ENCODE measurements at places on chromosomes 12 and 14.

DNA sequence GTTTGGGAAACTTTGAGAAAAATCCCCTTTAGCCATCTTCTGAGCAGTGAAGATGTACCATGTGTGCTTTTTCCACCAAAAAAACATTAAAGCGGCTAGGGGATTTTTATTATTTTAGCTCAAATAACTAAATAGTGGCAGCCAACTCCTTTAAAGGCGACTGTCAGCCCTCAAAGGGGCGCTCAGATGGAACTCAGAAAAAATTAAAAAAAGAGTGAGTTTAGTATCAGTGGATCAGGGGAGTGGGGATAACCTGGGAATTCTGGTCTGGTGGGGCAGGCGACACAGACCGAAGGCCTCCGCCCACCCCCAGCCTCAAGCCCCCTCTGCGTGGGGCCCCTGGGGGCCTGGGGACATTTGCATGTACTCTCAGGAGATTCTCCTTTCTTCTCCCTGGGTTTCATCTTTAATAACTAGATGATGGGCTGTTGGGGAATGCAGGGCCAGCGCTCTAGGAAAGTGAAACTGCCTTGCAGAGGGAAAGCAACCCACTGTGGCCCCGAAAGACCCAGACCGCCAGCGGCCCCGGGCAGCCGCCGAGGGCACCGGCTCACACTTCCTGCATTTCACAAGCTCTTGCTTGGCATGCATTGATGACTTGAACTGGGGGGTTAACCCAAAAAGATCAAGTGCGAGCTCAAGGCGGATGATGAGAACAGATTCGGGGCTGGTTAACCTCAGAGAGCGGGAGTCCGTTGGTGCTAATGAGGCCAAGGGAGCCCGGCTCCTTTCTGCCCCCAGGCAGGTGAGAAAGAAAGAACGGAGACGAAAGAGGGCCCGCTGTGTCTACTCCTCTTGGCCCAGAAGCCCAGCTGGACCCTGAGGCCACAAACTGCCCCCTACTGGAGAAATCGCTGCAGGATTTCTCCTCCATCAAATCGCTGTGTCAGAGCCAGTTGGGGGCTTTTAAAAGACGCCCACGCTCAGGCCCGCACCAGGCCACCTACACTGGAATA is 7.3 kb upstream of the BATF start:
- peak overlapping the region; percentile 21 for H3K4me3 ChIP-seq
- DNase-seq, result peak; percentile 90
- H3K36me3 ChIP-seq, result no peaks in the 10 kb centered on the region
- no peaks in the 10 kb centered on the region for H3K27me3 ChIP-seq
- peak overlapping the region; percentile 29 for H3K27ac ChIP-seq

DNA sequence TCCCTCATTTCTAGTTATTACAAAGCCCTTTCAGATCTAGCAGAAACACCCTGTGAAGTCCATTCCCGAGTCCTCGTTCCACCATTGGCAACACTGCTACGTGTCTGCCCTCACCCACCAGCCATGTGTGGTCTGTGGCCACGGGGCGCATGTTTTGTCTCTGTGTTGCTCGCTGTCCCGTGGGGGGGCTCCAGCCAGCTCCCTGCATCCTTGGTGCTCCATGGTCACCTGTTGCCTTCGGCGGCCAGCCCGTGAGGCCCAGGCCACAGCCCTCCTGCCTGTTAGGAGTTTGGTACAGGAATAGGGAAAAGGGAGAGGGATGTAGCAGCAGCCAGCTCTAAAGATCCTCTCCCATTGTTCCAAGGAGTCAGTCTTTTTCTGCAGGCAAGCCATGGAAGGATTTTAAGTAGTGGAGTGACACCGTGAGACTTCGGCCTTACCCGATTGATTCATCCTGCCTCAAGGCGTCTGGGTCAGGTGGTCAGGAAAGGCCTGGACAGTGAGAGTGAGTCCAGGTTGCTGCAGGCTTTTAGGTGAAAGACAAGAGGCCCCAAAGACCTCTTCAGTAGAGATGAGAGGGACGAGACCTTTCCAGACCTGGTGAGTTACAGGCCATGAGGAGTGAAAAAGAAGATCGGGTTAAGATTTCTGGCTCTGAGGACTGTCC is 30.3 kb downstream of the TPCN1 start:
- no peak for DNase-seq
- H3K36me3 ChIP-seq, result peaks cover 13% of the 10 kb centered on the region
- no peak overlapping the region for H3K27ac ChIP-seq

DNA sequence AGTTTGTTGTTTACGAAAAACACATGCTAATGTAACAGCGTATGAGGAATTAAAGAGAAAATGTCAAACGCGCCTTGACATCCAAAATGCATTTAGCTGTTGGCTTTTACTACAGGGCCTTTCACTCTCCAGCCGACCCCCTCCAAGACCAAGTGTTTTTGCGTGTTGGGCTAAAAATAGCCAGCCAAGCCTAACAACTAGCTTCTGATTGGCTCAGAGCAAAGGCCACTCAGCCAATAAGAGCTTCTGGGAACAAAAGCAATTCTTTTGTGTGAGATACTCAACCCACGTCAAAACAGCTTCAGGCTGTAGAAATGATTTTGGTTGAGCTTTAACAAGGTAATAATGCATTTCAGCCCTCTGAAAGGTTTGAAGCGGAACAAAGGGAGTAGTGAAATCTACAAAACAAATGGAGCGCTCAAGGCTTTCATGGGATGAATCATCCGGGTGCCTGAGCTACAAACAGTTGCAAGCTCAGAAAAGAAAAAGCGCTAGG is 198.7 kb upstream of the DCN start:
- no peaks in the 10 kb centered on the region for H3K4me1 ChIP-seq
- peak overlapping the region; percentile 31 for H3K4me3 ChIP-seq
- peak overlapping the region; percentile 10 for H3K27ac ChIP-seq
- peak; percentile 92 for DNase-seq
- no peaks in the 10 kb centered on the region for H3K27me3 ChIP-seq

DNA sequence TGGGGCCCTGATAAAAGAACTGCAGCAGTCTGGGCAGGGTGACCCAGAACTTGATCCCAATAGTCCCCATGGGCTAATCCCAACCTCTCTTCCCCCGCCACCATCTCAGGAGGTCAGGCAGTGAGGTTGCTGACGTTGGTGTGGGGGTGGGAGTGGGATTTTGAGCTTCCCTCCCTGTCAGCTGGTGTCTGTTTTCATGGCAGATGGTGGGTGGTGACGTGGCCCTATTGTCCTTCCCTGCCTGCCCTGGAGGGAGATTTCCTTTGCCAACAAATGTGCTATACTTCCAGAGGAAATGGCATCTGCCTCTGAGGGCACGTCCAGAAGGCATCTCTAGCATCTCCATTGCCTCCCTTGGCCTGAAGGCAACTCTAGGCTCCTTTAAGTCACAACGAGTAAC is 37.7 kb downstream of the NEUROD4 start:
- H3K4me3 ChIP-seq, result no peak overlapping the region
- no peaks in the 10 kb centered on the region for H3K36me3 ChIP-seq
- no peaks in the 10 kb centered on the region for H3K4me1 ChIP-seq
- H3K27me3 ChIP-seq, result peaks cover 9% of the 10 kb centered on the region

GRCh38 chr14:32726516-32726915 is 212.2 kb upstream of the NPAS3 start:
- H3K4me1 ChIP-seq, result no peaks in the 10 kb centered on the region
- no peak overlapping the region for H3K27ac ChIP-seq
- H3K27me3 ChIP-seq, result no peaks in the 10 kb centered on the region

- DNase-seq, result peak; percentile 47
- H3K27me3 ChIP-seq, result no peaks in the 10 kb centered on the region
- no peaks in the 10 kb centered on the region for H3K4me1 ChIP-seq
- H3K4me3 ChIP-seq, result no peak overlapping the region
Observed at GRCh38 chr12:106195621-106196027, 52.2 kb downstream of the CKAP4 start.

DNA sequence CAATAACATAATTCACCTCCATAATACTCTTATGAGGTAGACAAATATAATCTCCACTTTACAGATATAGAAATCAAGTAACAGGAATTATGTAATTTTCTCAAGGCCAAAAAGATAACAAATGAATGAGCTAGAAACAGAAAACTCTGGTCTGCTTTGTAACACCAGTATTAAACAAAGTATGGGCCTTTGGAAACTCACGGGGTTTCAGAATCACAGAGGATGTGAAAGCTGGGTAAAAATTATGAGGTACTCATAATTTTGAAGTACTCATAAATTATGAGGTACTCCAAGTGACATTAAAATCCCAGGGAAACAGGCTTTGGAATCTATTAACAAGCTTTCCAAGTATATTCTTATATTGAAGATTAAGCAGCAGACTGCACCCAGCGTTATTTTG is 140.2 kb downstream of the MED13L start:
- H3K4me1 ChIP-seq, result peaks cover 86% of the 10 kb centered on the region
- no peak overlapping the region for H3K27ac ChIP-seq
- no peak for DNase-seq
- H3K36me3 ChIP-seq, result no peaks in the 10 kb centered on the region

DNA sequence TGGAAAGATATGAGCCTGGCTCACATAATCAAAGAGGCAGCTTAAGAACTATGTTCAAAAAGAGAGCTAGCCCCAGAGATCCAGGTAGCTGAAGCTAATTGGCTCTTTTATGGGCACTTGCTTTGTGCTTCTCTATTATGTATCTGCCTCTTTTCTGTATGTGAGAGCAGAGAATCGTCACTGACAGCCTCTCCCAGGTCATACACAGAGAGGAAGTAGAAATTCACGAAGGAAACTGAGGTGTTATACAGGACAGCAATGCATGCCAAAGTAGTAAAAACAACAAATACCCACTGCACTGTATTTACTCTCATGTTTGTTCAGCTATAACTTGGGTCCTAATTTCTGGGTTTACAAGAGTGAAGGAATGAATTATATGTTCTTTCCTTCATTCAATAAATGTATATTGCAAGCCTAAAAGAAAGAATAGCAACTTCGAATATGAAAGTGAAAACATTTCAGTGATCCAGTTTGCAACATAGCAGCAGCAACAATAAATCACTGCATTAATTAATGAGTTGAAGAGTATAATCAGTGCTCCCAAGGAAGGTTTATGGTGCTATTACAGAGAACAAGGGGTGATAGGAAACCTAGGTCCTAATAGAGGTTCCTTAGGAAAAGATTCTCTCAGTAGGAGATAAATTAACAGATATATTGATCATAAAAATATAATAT is 47.1 kb upstream of the ATXN7L3B start:
- no peaks in the 10 kb centered on the region for H3K4me1 ChIP-seq
- H3K27me3 ChIP-seq, result no peaks in the 10 kb centered on the region
- no peak overlapping the region for H3K4me3 ChIP-seq
- no peak for DNase-seq
- H3K36me3 ChIP-seq, result no peaks in the 10 kb centered on the region

DNA sequence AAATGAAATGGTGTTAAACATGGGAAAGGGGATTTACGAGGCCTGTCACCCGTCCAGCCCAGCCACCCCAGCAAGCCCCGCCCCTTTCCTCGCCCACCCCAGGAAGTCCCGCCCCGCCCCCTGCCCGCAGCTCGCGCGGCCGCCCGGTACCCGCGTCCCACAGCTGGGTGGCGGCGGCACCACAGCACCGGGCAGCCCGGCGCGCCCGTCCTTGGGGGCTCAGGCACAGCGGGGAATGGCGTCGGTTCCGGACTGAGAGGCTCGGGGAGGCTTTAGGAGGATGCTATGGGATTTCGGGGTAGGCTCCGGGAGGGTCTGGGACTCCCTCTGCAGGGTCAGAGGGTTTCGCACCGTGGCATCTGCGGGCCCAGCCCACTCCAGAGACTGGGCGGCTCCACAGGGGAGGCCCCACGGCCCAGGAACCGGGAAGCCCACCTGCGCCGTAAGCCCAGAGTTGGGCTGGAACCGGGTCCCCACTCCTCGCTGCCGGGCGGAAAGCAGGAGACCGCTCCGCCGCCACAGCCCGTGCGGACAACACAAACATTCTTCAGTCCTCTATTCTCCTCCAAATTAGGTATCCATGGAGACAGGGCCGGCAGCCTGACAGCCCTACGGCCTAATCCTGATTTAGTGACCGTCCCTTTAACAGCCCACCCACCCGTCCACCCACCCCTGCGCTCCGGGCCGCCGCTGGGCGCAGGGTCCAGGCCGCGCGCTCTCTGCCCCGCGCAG is 1.4 kb downstream of the FIGNL2 start:
- peak overlapping the region; percentile 26 for H3K27ac ChIP-seq
- peak; percentile 81 for DNase-seq
- H3K27me3 ChIP-seq, result peaks cover 88% of the 10 kb centered on the region
- peaks cover 7% of the 10 kb centered on the region for H3K4me1 ChIP-seq
- peak overlapping the region; percentile 26 for H3K4me3 ChIP-seq
- no peaks in the 10 kb centered on the region for H3K36me3 ChIP-seq

GRCh38 chr14:65495196-65495595 is 82.7 kb downstream of the FUT8 start:
- H3K4me1 ChIP-seq, result peaks cover 2% of the 10 kb centered on the region
- DNase-seq, result no peak
- H3K4me3 ChIP-seq, result no peak overlapping the region
- H3K36me3 ChIP-seq, result no peaks in the 10 kb centered on the region
